ENCODE measurements at places on chromosomes 12 and 14.

- no peak for DNase-seq
Observed at GRCh38 chr12:113796852-113797534, 169.1 kb downstream of the RBM19 start.

DNA sequence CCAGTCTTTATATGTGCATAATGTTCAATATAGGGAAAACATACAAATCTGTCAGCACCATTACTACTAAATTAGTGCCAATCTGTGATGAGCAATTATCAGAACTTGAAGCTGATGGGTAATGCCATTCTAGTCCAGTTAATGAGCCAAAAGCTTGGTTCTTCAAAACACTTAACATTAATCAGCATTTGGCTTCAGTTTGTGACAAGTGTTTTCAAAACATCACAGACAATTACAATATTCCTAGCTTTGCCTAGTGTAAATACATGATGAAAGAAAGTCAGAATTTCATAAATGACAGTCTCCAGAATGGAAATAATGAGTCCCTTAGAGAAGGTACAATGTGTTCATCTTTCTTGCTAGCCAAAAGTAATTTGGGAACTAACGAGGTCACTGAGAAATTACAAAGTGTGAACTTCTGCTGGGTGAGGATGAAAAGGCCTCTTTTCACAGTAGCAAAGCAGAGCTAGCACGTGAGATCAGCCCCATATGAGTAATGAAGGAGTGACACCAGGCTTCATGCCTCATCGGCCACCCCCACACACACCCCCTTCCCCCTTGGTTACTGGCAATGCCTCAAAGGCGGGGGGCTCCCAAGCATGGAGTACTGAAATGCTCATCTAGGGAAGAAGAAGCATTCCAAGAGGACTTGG is 180.6 kb upstream of the EEA1 start:
- peak; percentile 8 for DNase-seq

DNA sequence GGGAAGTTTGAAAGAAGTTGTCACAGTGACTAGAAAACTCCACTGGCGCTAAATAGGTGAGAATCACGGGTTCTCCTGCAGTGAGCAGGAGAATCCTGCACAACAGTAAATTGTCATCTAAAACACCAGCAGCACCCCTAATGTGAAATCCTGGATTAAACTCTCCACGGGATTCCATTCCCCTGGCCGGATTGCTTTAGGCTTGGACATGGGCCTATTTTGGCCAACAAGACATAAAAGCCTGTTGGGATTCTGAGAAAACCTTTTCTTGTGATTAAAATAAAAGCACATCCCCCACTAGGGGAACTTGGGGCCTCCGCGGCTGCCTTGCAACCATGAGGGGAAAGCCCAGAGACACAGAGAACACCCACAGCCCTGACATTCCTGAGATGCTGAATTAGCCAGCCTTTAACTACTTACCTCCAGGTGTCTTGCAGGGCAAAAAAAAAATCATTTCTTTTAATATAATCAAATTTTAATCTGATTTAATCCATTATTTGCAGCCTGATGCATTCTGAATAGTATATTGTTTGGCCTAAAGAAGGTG is 21.0 kb upstream of the TSPAN11 start:
- DNase-seq = no peak

GRCh38 chr12:31235868-31236395 is 90.0 kb downstream of the SINHCAF start:
- DNase-seq = no peak

GRCh38 chr12:90060031-90060430 is 351.4 kb upstream of the ATP2B1 start:
- no peak for DNase-seq

DNA sequence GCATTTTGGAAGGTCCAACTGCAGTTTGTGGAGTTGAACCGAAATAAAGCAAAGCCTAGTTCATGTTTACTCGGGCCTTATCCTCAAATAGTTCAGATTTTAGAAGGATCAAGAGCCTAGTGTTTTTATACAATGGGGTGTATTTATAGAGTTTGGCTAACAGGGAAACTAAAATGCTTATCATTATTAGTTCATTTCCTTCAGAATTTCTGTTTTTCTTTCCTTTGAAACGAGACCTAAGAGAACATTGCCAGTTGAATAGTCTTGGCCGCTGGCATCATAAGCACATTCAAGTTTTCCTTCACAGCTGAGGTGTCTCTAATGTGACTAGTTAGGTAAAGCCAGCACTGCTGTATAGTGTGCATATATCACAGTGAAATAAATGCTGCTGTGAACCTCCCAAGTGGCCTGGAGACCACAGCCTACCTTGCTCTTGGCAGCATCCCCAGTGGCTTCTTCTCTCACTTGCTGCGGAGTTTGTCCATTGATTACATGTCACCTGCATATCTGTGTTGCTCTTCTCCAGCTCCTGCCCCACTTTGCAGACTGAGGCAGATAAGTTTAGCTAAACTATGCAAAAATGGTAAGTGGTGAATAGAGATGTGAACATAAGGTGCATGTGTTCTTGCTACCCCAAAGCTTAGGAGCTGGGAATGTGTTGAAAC is 88.8 kb downstream of the ANO6 start:
- DNase-seq = no peak

- no peak for DNase-seq
Observed at GRCh38 chr14:105070760-105071137, 5.5 kb upstream of the GPR132 start.

- DNase-seq = peak; percentile 63
Observed at GRCh38 chr14:75875958-75876357, 105.8 kb downstream of the TGFB3 start.

- peak; percentile 38 for DNase-seq
Observed at GRCh38 chr14:29926701-29927375, 809 bp downstream of the PRKD1 start.

- DNase-seq = peak; percentile 32
Observed at GRCh38 chr12:9364224-9365176, 156.3 kb upstream of the PZP start.

GRCh38 chr12:113240395-113240794 is 19.1 kb downstream of the TPCN1 start:
- no peak for DNase-seq

DNA sequence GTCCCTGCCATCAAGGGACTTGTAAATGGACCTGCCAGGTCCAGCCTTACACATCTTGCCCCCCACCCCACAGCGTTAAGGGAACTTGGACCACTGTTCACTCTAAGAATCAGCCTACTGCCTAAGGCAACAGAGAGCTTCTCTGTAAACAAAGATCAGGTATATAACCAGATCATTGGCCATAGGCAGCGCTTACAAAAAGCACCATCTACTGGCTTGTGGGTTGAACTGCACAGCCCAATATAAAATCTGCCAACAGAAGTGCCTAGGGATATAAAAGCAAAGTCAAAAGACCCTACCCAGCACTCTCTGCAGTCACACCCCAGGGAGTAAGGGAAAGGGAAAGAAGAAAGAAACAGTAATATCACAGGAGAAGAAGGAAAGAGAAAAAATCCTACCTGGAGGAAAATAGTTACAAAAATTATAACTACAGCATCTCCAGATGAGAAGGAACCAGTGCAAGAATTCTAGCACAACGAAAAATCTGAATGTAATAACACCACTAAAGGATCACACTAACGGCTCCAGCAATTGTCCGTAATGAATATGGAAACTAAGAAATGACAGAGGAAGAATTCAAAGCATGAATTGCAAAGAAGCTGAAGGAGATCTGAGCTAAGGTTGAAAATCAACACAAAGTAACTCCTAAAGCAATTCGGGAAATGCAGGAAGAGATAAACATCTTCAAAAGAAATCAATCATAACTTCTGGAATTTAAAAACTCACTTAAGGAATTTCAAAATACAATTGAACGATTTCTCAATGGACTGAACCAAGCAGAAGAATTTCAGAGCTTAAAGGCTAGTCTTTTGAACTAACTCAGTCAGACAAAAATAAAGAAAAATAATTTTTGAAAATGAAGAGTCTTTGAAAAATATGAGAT is 95.2 kb upstream of the PCED1B start:
- DNase-seq = peak; percentile 4

DNA sequence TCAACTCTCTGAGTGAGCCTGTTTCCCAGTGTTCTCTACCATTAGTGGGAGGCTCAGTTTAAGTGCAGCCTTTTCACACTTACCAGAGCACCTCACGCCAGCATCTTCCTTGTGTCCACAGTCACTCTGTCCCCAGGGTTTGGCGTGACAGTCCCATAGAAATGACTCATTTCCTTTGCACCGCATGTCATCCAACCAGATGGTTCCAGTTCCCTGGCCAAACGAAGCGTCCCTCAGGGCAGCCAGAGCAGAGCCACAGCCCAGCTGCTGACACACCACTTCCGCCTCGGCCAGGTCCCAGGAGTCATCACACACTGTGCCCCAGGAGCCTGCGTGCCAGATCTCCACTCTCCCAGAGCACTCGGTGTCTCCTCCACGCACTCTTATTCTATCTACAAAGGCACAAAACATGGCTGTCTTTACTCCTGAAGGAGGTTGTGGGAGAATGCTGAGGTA is 65.4 kb downstream of the ACSM4 start:
- peak; percentile 1 for DNase-seq

GRCh38 chr12:12266389-12266872 is 413 bp downstream of the LRP6 start:
- DNase-seq = peak; percentile 33

DNA sequence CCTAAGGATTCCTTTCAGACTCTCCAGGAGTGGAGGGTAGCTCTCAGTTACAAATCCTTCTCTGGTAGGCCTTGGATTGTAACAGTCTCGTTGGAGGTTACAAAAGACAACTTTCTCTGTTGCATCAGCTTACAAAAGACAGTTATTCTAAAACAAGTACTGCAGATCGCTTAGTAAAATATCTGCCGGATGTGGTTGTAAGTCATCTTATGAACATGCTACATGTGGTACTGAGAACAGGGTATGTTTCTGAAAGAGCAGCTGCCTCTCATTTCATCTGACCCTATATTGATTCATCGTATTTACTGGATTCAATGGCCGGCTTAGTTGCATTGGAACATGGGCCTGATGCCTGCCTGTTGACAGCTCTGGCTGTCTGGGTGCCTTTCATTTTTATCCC is 157.4 kb downstream of the PTCSC3 start:
- DNase-seq = no peak

DNA sequence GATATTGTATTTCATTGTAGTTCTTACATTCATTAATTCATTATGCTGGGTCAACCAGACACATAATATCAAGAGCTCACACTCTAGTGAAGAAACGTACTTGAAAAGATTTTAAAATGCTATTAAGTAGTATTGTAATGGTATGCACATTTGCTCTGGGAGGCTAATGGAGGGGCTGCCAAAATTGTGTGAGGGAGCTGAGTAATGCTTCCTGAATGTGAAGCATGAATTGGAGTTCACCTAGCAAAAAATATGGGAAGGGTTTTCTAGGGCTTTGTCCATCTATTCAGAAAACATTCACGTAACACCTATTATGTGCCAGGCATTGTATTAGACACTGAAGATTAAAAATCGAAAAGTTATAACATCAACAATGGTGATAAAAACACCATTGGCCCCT is 403.8 kb upstream of the PDE3A start:
- DNase-seq = no peak

DNA sequence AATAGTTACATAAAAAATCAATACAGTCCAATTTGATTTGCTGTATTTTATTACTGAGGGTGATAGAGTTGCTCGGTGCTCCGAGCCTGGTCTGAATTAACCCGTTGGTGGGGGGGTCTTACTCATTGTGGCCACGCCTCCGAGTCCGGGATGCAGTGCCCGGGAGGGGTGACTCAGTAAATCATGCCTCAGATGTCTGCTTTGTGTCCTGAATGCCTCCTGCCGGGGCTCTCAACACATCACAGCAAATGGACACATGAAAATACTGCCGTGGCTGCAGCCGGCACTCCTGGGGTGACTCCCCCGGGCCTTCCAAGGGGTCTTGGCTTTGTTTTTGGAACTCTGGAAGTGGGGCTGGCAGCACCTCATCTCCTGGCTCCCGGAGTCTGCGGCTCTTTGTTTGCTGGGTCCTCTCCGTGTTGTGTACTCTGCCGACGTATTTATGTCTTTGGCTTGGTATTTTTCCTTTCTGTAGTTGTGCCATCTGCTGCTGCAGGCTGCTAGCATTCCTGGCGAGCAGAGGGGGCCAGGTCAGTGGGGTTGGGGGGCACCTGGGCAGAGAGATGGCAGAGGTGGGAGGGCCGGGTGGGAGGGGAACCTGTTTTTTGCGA is 129.0 kb downstream of the AACS start:
- no peak for DNase-seq

- DNase-seq = no peak
Observed at GRCh38 chr14:26180221-26180620, 417.6 kb downstream of the NOVA1 start.

DNA sequence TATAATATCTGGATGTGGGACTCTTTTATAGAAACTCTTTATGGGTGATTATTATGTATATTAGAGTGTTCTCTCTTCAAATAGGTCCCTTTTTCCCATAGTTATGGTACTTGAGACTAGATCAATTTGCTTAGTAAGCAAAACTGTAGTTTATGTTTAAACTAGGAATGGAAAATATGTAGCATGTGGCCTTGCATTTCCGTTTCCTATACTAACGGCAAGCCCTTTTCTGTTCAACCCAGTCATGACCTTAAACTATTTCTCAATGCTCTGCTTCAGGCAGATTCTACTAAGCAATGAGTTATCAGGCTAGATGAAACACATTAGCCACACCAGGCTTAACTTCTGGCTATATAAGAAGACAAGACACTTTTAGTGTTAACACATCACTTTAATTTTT is 84.6 kb downstream of the OTOGL start:
- DNase-seq = no peak

DNA sequence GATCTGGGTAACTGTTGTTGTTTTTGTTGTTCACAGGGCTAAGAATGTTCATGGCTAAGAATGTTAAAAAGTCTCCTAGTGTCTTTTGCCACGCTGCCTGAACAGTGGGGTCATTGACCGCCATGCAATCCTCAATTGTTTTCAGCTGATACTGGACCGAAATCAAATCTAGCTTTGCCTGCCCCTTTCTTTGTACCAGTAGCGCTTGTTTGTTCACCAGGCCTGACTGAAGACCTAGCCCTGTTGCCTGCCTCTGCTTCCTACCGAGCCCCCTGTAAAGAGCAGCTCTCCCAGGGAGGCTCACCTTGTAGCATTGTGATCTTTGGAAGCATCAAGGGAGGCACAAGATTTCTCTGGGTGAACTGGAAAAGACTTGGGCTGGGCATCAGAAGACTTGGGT is 6.7 kb downstream of the PSEN1 start:
- DNase-seq = no peak
